ENCODE measurements at places on chromosomes 1 and 21. TPM values are rescaled to one million over a fixed set of nuclear protein-coding genes. Genes with fewer than 3 reads are reported as not detected.
A peak's percentile ranks its signal among the peaks of the same experiment; 100 is the strongest.

GRCh38 chr1:41864471-41865040 lies 54.2 kb downstream of the HIVEP3 start:
- DNase-seq = no peak
- H3K36me3 ChIP-seq = no peaks in the 10 kb centered on the region
- peaks cover 5% of the 10 kb centered on the region for H3K27me3 ChIP-seq
- peaks cover 34% of the 10 kb centered on the region for H3K4me1 ChIP-seq
- H3K27ac ChIP-seq = no peak overlapping the region

- no peak overlapping the region for H3K4me3 ChIP-seq
- H3K36me3 ChIP-seq = no peaks in the 10 kb centered on the region
- DNase-seq = no peak
These were observed 49.1 kb downstream of the RAP1GAP start for GRCh38 chr1:21620011-21620410.

GRCh38 chr1:113875714-113876113 lies 4.2 kb upstream of the PTPN22 start:
- no peaks in the 10 kb centered on the region for H3K36me3 ChIP-seq
- no peak for DNase-seq
- peaks cover under 1% of the 10 kb centered on the region for H3K4me1 ChIP-seq
- H3K27ac ChIP-seq = no peak overlapping the region
- no peak overlapping the region for H3K4me3 ChIP-seq

GRCh38 chr21:15701830-15702229 lies 28.0 kb upstream of the USP25 start:
- H3K36me3 ChIP-seq = no peaks in the 10 kb centered on the region
- no peaks in the 10 kb centered on the region for H3K4me1 ChIP-seq
- H3K27ac ChIP-seq = no peak overlapping the region
- no peak for DNase-seq
- no peaks in the 10 kb centered on the region for H3K27me3 ChIP-seq

DNA sequence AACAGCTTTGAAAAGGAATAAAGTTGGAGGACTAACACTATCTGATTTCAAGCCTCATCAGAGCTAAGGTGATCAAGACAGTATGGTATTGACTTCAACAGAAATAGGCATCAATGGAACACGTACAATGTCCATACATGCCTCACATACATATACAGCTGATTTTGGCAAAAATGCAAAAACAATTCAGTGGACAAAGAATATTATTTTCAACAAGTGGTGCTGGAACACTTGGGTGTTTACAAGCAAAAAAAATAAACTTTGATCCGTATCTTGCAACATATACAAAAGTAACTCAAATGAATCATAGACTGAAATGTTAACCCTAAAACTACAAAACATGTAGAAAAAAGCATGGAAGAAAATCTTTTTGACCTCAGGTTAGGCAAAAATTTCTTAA lies 141.9 kb upstream of the ZC3H11B start:
- H3K27ac ChIP-seq = no peak overlapping the region
- no peak for DNase-seq
- no peak overlapping the region for H3K4me3 ChIP-seq
- H3K4me1 ChIP-seq = peaks cover 42% of the 10 kb centered on the region
- H3K27me3 ChIP-seq = no peaks in the 10 kb centered on the region
- H3K36me3 ChIP-seq = no peaks in the 10 kb centered on the region

- no peak overlapping the region for H3K4me3 ChIP-seq
- peaks cover 8% of the 10 kb centered on the region for H3K36me3 ChIP-seq
- no peak overlapping the region for H3K27ac ChIP-seq
- no peaks in the 10 kb centered on the region for H3K27me3 ChIP-seq
- H3K4me1 ChIP-seq = no peaks in the 10 kb centered on the region
These were observed 396.0 kb upstream of the USP24 start for GRCh38 chr1:55611123-55611522.

DNA sequence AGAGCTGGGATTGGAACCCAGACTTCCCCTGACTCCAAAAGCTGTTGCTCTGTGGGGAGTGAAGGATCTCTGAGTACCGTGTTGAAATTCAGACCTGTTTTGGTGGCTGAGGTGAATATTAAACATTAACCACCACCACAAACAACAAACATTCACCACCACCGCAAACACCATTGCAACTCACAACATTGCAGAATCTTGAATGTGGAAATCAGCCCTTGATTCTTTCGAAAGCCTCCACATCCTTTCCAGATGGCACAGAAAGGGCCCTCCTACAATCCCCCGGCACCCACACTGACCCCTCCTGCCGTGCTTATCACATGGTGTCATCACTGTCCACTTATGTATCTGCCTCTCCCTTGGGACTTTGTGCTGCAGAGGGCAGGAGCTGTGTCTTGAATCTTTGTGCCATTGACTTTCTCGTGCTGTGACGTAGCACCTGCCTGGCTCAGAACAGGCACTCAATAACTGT lies 1.4 kb downstream of the CDA start:
- no peaks in the 10 kb centered on the region for H3K36me3 ChIP-seq
- no peak for DNase-seq
- H3K27me3 ChIP-seq = peaks cover 73% of the 10 kb centered on the region
- H3K27ac ChIP-seq = no peak overlapping the region
- no peaks in the 10 kb centered on the region for H3K4me1 ChIP-seq
- H3K4me3 ChIP-seq = no peak overlapping the region

DNA sequence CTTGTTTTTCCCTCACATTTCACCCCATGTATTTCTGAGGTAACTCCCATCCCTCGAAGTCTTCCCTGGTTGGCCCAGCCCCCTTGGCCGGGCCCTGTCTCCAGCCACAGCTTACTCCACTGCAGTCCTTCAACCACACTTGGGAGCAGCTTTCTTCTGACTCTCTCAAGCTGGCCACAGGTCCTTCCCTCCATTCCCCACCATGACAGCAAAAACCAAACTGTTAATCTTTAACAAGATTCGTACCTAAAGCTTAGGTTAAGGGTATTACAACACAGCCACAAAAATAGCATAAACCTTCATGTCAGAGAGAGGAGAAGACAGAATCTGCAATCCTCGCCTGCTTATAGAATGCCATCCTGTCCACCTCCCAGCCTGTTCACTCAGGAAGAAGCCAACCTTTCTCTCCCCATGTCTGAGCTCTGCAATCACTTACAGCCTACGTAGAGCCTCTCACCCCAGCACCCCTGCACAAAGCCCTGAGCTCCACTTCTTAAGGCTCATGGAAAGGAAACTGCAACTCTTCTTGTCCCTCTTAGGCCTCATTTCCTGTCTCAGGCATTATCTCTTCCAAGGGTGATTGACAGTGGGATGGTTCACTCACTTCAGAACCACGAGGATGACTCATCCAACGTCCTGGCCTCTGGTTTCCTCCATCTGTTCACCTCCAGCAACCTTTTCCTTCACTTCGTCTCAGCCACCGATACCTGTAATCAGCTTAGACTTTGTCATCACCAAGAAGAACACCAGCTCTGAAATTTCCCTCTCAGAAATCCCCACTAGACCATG lies 72.8 kb downstream of the CD2 start:
- H3K27me3 ChIP-seq = no peaks in the 10 kb centered on the region
- no peak overlapping the region for H3K4me3 ChIP-seq
- H3K4me1 ChIP-seq = peaks cover 38% of the 10 kb centered on the region
- H3K27ac ChIP-seq = peak overlapping the region; percentile 64

- no peak overlapping the region for H3K27ac ChIP-seq
- no peak for DNase-seq
- H3K4me3 ChIP-seq = no peak overlapping the region
- no peaks in the 10 kb centered on the region for H3K36me3 ChIP-seq
- peaks cover 4% of the 10 kb centered on the region for H3K27me3 ChIP-seq
These were observed 11.8 kb upstream of the MED18 start for GRCh38 chr1:28317014-28317413.

DNA sequence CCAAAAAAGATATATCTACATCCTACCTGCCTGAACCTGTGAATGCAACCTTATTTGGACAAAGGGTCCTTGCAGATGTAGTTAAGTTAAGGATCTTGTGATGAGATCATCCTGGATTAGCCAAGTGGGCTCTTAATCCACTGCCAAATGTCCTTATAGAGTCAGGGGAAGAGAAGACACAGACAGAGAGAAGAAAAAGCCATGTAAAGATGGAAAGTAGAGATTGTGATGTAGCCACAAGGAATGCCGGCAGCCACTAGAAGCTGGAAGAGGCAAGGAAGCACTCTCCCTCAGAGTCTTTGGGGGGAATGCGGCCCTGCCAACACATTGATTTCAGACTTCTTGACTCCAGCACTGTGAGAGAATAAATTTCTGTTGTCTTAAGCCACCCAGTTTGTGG lies 16.2 kb downstream of the HSD11B1 start:
- H3K27me3 ChIP-seq = peaks cover 20% of the 10 kb centered on the region
- H3K27ac ChIP-seq = no peak overlapping the region
- no peak overlapping the region for H3K4me3 ChIP-seq
- H3K36me3 ChIP-seq = no peaks in the 10 kb centered on the region

- no peak for DNase-seq
- H3K27me3 ChIP-seq = no peaks in the 10 kb centered on the region
- H3K4me1 ChIP-seq = peaks cover 44% of the 10 kb centered on the region
- H3K36me3 ChIP-seq = peaks cover 4% of the 10 kb centered on the region
These were observed 1.2 kb downstream of the LRP8 start for GRCh38 chr1:53326598-53327181.

Gene FBXO2
- 0.30 TPM for total RNA-seq

Gene UBE2U
- not detected for total RNA-seq

Gene RIPPLY3
- total RNA-seq = 3.2 TPM

Gene IFNAR1
- total RNA-seq = 18.0 TPM

Gene DUSP10
- 1.6 TPM for total RNA-seq

Gene DPT
- total RNA-seq = not detected

Gene ILF2
- 404 TPM for total RNA-seq

Gene CDC42BPA
- 38.0 TPM for total RNA-seq

Gene FAM76A
- total RNA-seq = 13.8 TPM
